Nephron progenitor cell (in vitro differentiated cells): ENCODE measurements at places on chromosomes 4 and X.

DNA sequence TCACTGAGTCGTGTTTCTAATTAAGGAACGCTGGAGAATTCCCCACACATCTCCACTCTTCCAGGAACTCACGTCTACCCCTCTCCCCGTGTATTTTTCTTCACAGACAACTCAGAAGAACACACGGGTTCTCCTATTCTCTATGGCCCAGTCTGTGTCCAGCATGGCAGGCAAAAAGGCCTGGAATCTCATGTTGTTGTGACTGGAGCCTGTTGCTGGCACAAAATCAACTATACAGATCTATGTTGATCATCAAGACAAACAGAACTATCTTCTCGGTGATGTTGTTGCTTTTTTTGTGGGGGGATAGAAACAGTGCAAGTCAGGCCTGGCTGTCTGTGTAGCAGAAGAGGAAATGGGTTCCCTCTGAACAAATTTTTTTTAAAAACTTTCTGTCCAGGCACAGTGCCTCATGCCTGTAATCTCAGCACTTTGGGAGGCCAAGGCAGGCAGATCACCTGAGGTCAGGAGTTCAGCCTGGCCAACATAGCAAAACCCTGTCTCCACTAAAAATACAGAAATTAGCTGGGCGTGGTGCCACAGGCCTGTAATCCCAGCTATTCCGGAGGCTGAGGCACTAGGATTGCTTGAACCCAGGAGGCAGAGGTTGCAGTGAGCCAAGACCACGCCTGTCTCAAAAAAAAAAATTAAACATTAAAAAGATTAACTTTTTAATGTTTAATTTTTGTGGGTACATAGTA lies 50.5 kb upstream of the CBR4 start:
- DNase-seq: no peak

GRCh38 chr4:79575709-79576428 lies 167.8 kb upstream of the GK2 start:
- DNase-seq: no peak

DNA sequence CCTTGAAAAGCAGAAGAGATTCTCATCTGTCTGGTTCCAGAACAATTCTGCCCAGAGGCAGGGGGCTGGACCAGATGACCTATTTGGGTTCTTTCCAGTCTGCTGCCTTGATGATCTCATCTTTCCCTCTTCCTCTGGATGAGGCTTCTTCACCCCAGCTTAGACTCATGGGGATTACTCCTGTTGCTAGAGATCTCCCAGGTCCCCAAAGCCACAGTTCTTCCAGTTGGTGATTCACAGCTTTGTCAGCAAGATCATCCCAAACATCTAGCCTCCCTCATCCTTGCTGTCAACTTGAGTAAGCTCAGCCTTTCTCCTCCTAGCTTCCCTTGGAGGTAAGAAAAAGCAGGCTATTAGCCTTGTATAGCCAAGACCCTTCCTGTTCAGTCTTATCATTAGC lies 64.2 kb upstream of the PJA1 start:
- no peak for DNase-seq

- peak; percentile 2 for DNase-seq
These were observed 1.8 kb downstream of the UBQLN2 start for GRCh38 chrX:56564921-56565840.

- DNase-seq: no peak
These were observed 353.1 kb upstream of the SPOCK3 start for GRCh38 chr4:167587361-167587760.

- DNase-seq: no peak
These were observed 1.5 kb upstream of the SLC16A2 start for GRCh38 chrX:74419864-74420195.

GRCh38 chr4:150852216-150852615 lies 162.9 kb downstream of the LRBA start:
- no peak for DNase-seq

GRCh38 chr4:26861434-26862186 lies 969 bp downstream of the STIM2 start:
- peak; percentile 55 for DNase-seq

DNA sequence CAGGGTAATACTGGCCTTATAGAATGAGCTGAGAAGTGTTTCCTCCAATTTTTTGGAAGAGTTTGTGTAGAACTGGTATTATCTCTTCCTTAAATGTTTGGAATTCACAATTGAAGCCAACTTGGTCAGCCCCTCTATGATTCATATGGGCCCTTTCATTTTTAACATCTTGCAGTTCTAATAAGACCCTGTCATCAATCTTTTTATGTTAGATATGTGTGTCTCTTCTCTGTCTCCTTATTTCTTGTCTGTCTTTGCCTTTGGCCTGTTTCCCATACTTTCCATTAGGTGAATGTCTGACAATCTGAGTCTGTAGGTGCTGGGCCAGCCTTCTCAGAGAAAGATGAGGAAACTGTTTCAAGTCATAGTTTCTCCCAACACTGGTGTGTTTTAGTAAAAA lies 88.7 kb downstream of the SLC16A2 start:
- no peak for DNase-seq

DNA sequence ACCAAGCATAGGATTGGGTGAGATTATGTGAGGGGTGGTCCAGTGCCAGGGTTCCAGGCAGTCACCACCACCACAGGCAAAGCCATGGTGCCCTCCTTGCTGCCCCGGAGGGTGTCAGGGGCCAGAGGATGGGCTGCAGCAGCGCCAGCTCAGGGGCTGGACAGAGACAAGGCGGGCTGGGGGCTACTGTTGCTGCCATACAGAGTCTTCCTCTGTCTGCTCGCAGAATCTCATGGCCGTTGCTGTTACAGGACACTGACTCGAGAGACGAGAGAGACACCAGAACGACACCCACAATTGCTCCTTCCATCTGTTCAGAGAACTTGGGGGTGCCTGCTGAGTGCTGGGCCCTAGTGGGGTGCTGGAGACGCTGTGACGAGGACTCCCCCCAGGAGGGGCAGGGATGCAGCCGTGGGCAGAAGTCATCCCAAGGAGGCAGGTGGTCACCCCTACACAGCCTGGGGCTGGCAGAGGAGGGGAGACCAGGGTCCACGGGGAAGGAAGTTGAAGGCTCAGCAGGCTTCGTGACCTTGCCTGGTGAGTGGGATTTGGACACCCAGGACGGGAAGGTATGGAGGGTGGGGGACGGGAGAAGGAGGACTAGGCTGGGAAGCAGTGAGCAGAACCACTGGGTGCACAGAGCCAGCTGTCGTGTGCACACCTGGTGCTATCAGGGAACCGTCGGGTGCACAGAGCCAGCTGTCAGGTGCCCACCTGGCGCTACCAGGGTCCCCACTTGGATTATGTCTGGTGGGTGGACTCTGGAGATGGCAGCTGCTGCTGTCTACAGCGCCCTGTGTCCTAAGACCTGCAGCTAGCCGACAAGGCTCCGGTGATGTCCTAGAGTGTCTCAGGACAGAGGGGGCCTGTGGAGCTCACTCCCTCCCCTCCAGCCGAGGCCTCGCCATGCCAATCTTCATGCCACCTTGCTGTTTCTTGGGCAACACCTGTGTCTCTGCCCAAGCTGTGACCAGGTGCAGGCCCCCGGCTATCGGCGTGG lies 43.9 kb upstream of the HMX1 start:
- DNase-seq: no peak

DNA sequence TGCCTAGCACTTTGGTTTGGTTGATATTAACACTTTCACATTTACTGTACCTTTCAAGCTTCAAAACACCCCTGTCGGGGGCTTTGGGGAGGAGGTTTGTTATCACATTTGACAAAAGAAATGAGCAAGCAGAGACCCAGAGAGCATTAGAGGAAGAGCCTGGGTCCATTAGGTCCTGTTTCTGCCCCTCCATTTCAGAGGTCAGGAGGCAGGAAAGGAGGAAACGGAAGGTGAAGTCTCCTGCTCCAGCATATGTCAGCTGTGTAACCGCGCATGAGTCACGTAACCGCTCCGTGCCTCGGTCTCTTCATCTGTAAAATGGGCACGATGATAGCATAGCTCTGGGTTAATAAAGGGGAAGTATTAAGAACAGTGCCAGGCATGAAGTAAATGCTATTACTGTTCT lies 201.9 kb upstream of the BCOR start:
- no peak for DNase-seq

DNA sequence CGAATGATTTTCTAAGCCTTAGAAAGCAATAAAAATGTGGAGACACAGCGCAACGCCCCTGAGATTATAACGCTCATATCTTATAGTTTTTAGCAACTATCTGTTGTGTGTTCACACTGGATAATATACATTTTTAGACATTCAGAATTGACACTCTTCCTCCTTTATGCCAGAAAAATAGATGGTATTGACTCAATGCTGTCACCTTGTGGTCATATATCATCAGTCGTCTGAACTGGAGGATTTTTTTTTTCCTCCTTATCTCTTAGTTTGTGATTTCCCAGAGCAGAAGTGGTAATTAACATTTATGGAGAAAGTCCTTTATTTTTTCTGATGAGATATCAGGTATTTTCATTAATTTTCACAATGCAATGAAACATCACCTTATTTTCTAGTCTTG lies 759.6 kb downstream of the RAB28 start:
- no peak for DNase-seq

DNA sequence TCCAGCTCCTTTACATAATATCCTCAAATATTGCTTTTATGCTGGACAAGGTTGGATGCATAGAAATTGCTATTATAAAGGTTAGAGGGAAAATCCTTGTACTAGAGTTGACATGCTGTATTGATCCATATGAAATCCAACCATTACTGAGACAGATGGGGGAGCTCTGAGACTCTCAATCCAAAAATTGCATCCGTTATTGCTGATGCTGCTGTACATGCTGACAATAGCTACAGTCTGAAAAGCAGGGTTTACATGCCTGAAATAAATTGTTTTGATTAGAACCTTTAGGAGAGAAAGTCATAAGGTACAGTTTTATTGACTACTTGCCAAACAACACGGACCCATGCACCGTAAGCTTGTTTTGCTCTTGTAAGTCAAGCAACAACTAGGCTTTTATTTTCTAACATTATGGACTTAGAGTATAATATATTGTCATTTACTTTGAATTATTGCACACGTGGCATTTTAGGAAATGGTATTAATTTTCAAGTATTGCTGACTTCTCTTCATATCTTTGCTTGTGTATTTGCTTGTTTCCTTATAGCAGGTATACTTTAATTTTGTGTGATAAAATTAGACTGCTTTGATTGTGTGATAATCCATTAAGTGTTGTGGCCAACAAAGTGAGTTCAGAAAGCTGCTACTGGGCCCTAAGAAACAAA lies 1365.2 kb downstream of the STIM2 start:
- DNase-seq: no peak

DNA sequence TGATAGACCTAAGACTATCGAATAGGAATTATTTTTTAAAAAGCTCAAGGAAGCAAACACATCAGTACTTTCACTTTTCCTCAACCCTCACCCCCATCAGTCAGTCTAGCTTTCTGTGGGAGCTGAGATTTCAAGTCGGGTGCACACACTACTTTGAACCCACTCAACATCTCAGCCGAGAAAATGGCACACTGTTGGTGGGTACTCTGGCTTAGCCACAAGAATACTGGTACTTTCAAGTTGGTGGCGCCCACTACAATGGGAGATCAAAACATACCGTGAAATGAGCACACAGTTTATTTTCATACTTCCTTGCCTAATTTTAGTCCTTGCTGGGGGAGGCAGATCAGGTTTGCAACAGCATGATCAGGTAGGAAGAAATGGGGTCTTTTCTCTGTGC lies 10.2 kb downstream of the CD40LG start:
- DNase-seq: no peak

DNA sequence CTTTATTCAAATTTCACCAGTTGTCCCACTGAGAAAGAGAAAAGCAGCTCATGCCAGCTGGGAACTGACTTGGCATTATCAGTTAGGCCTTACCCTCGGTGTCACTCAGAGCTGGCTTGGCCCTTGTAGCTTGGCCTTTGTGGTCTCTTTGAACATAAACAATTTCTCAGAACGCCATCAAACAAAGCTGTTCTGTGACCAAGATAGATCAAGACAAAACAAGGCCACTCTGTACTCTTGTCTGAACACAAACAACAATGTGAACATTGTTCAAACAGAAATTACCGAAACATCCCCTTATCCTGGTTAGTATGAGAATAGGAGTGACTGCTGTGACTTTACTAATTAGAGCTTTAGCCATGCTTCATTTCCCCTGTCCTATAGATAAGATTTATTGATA lies 57.2 kb downstream of the DIPK2B start:
- DNase-seq: no peak

GRCh38 chr4:54281054-54281766 lies 52.1 kb downstream of the PDGFRA start:
- no peak for DNase-seq

DNA sequence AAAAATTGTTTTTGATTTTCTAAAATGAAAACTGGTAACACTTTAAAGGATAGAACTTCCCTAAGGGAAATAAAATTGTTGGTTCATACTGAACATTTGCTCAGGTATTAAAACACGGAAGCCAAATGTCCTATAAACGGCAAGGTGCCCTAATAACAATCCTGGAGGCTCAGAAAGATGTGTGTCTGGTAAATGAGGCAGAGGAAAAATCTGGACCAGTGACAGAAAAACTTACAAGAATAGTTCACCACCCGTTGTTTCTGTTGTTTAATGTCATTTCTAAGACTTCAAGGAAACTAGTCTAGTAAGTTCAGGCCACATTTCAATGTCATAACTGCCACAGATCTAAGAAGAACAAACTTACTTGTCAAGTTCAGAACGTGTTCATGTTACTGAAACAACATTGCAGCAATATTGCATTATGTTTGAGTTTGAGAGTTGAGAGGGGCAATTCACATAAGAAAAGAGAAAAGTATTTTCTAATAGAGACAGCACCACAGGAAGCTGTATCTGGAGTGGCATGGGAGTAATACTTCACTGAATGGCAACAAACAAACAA lies 476.6 kb downstream of the GRXCR1 start:
- DNase-seq: no peak

GRCh38 chrX:133495464-133496391 lies 80.4 kb upstream of the GPC4 start:
- no peak for DNase-seq

DNA sequence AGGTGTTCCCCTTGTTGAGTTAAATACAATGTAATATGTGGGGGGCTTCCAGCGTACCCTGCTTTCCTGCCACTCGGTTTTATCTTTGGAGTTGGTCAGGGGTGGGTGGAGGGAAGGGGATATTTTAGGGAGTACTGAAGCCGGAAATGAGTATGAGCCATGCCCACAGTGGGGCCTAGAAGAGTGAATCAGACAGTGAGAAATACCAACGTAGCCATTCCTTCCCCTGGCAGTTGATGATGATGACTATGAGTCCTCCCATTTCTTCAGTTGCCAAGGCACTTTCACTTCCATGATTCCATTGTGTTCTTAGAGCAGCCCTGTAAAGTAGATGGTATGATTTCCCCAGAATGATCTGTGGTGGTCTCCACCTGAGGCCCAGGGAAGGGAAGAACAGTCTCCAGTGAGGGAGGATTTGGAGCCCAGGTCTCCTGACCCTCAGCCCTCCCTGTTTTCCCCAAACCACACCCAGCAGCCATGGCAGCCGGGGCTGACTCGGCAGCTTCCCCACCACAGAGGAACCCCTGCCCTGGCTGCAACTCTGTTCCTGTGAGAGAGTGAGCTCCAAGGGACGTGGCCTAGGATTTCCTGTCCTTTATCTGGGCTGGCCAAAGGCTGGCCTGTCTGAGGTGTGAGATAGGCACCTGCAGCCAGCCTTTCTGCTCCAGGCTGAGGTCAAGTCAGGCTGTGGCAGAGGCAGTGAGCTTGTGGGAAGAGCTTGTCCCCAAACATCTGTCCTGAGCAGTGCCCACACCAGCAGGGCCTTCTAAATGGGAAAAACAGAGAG lies 52.7 kb downstream of the STARD8 start:
- DNase-seq: no peak
